ENCODE measurements at places on chromosomes 16 and 17.

DNA sequence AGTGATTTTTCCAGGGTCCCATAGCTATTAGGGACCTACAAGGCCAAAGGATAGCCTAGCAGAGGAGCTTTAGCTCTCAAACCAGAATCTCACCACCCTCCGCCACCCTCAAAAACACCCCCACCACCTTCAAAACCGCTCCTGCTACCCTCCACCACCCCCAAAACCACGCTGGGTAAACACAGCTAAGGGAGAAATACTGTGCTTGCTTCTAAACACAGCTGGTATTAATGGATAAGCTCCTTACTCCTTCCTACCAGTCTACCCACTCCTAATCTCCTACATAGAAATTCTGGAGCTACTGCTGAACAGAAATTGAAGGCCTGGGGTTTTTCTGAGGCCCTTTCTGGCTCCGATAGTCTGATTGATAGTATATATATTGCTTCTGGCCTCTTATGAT is 2.2 kb upstream of the LPCAT2 start:
- DNase-seq = no peak

DNA sequence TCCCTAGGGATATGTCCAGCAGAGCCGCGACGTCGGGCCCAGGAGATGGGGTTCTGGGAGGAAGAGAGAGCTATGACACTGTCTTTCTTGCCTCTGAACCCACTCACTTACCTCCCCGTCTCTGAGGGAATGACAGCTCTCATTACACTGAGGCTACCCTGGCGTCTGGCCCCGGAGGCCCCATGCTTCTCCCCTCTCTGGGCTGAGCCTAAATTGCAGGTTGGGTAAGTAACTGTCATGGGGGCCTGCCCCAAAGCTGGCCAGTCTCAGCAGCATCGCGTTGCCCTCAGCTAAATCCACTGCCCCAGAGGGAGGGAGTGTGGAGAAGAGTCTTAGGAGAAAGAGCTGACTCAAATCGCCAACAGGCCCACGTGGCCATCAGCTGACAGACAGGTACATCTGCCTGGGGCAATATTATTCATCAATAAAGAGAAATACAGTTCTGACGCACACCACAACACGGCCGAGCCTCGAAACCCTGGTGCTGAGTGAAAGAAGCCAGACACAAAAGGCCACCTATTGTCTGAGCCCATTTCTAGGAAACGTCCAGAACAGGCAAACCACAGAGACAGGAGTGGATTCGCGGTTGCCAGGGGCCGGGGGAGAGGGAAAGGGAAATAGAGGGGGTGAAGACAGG is 156.4 kb downstream of the C16orf95 start:
- no peak for DNase-seq

DNA sequence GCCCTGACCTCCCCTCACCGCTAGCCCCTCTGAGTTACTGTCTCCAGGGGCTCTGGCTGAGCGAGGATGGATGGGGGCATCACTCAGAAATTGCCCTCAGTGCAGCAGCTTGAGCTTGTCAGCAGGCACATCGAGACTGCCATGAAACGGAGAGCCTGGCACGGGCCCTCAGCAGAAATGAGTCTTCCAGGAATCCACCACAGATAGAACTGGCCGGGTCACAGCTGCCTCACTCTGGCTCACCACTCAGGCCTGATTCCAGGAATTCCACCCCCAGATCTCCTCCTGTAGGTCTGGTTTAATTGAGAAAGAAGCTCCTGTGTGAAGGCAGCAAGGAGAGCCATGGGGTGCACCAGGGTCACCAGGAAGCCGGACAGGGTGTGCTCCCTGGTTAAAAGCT is 85.5 kb downstream of the GSG1L start:
- DNase-seq = no peak

DNA sequence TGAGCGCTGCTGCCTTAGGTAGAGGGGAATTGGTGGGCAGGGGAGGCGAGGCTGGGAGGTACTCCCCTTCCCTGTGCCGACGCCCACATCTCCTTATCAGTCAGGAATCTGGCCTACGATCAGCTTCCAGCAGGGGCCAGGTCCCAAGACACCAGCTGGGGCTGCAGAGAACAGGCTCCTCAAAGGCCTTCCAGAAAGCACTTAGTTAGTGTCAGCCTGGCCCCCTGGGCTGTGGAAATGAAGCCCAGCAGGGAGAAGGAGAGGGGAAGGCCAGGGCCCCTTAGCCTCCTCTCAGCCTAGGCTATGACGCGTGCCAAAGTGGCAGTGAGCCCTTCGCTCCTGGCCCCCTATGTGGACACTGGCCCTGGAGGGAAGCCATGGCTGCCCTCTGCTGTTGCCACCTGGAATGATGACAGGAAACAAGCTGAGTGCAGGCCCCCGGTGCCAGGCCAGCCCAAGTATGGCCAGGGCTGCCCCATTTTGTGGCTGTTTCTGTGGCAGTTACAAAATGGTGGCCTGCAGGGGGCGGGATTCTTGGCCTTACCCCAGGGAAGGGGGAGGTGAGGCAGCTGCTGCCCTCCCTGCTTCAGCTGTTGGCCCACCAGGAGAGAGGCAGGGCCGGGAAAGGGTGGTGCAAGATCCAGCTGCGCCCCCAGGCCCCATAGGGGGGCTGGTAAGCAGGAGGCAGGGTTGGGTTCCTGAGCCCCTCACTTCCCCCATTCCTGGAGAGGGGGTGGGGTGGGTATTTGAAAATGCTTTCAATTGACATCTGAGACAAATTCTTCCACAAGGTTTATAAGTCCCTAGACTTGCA is 11.3 kb downstream of the TBX4 start:
- DNase-seq = peak; percentile 81

- no peak for DNase-seq
Observed at GRCh38 chr16:48381201-48381600, 4.0 kb downstream of the SIAH1 start.

GRCh38 chr17:32927724-32928585 is at the start of gene TMEM98:
Gene TMEM98, plus strand, starts transcription at chr17:32928153. Its CDS starts 3,376 bp downstream, at chr17:32931529.
- DNase-seq = peak; percentile 48

DNA sequence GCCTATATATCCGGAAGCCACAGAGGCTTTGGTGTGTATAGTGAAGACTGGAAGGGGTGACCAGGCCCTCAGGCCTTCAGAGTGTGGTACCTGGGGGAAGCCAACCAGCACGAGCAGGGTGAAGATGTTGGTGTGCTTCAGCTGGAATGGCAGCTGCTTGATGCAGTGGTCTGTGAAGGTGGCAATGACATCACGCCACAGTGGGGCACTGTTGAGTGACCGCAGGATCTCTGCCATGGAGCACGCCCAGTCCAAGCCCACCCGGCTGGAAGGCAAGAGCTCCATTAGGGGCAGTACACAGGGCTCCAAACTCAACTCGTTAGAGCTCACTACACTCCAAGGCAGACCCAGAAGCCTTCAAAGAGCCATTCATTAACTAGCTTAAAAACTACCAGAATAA is 68.5 kb upstream of the ATP2A3 start:
- peak; percentile 31 for DNase-seq

- no peak for DNase-seq
Observed at GRCh38 chr17:34243364-34244320, 11.4 kb upstream of the CCL2 start.

- DNase-seq = no peak
Observed at GRCh38 chr17:40402668-40403067, 15.0 kb downstream of the TOP2A start.

DNA sequence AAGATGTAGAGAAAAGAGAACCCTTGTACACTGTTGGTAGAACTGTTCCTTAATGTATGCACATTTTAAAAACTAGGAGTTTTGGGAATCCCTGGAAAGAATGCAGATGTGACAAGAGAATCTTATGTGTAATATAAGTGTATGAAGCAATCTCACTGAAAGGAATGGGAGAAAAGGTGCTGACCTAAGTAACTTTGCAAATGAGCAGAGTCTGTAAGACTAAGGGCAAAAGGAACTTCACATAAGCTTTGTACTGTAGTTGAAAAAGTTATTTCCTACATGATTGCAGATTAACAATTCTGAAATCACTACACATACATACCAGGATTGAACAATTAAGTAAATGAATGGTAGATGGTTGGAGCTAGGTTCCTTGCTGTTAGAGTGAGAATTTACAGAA is 22.3 kb downstream of the CBLN1 start:
- no peak for DNase-seq

DNA sequence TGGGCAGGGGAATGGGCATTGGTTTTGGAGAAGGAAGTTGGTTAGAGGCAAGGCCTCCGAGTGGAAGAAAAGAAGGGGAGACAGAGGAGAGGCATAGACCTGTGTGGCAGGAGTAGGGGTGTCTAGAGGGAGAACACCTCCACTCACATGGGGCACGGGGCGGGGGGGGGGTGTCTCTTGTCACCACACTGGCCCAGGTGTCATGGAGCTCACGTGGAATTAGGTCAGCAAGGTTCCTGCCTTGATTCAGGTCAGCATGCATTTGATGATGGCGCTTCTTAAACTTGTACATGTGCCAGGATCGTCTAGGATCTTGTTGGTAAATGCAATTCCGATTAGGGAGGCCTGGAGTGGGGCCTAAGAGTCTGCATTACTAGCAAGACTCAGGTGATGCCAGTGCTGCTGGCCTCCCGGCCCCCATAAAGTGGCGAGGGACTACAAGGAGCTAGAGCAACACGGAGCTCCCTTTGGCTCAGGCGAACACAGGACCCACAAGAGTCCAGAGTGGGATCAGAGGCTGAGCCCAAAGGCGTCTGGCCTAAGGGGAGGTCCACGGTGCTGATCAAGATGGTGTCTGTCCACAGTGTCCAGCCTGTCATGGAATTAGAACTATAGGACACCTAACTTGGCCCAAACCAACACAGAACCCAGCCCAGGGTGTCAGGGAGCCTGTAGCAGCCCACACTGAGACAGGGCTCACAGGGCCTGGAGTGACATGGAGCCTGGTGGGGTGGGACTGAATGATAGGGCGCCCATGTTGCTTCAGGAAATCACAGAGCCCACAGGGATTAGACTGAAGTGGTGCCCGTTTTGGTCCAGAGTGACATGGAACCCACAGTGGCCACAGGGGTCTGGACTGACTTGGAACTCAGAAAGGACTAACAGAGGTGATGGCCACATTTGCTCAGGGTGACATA is 16.7 kb downstream of the EPOP start:
- no peak for DNase-seq

DNA sequence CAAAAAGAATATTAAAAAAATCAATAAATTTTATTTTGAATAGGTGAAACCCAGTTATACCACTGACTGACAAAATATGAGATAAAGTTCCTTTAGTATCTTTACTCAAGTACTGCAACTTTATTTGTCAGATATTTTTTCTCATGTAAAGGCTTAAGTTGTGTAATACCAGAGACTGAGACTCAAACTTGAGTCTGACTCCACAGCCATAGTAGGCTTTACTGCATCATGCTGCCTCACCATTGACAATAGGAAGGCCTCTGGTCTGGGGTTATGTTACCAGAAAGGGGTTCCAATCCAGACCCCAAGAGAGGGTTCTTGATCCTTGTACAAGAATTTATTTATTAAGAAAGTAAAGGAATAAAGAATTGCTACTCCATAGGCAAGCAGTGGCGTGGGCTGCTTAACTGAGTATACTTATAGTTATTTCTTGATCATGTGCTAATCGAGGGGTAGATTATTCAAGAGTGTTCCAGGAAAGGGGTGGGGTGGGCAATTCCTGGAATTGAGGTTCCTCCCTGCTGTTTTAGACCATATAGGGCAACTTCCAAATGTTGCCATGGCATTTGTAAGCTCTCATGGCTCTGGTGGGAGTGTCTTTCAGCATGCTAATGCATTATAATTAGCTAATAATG is 187.4 kb upstream of the WSB1 start:
- DNase-seq = no peak

DNA sequence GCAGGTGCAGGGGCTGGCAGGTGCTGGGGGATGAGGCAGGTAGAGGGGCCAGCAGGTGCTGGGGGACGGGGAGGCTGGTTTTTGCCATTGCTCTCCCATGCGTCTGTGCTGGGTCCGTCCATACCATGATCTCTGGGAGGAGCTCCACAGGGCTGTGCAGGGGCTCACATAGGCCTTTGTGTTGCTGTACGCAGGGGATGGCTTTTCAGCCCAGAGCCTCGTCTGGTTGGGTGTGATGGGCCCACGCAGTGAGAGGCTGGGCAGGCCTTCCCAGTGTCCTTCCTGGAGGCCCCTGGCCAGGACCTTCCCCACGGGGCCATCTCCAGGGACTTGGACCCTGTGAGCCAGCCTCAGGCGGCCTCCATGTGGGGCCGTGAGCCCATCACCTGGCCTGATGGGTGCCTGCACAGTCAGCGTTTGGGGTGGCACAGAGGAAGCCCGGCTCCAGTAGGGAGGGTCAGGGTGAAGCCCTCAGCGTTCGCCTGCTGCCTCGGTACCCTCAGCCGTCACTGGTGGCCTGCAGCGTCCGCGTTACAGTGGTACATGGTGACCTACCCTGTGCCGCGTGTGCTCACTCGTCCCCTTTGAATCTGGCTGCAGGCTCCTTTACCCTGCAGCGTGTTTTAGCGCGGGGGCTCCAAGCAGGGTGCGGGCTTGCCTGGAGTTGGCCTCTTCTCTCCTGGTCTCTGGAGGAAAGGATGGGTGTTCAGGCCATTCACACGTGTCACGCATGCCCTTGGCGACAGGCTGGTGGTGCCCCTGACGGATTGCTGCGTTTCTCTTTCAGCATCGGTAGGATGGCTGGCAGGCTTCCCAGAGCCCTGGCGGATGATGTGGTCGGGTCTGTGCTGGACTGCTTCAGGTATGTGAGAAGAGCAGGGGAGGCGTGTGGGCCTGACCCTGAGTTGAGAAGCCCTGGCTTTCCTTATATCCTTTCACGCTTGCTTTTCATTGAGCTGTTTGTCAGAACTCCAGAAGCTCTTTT is 30.6 kb downstream of the ZNF750 start:
- DNase-seq = no peak

- no peak for DNase-seq
Observed at GRCh38 chr17:4576161-4576558, 8.2 kb upstream of the SMTNL2 start.

- DNase-seq = peak; percentile 45
Observed at GRCh38 chr16:6684076-6684673, 648.5 kb upstream of the RBFOX1 start.

DNA sequence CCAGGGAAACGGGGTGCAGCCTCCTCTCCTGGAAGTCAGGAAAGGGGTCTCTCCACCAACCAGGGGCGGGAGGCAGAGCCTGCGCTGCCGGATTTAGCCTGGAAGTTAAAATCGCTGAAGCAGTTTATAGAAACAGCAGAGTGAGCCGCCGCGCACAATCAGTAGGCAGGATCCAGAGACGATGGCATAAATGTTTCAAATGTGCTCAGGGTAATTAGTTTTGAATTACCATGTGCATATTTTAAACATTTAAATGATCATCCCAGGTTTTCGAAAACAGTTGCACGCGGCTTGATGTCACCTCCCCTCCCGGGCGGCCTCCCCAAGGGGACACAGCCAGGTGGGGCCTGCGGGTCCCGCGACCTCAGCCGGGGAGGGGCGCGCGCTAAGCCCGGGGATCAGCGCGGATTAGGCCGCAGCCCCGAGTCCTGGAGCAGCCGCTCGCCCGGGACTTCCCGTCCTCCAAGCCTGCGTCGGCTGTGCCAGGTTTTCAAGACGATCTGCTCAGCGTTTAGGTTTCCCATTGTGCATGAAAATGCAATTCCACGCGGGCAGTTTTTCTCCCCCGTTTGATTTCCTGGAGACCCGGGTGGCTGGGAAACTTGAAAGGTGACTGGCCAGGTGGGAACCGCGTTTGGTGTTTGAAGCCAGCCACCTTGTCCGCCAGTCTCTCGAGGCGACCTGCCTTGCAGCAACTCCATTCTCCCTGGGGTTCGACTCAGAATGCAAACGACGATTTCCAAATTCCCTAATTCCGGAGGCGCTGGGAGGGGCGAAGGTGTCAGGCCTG is 78.3 kb downstream of the RPA1 start:
- DNase-seq = peak; percentile 49

GRCh38 chr16:6114691-6115090 is 1017.1 kb upstream of the EEF2KMT start:
- no peak for DNase-seq

Measured in mesendoderm (in vitro differentiated cells).